ENCODE measurements at places on chromosomes 3 and 15.
A peak's percentile ranks its signal among the peaks of the same experiment; 100 is the strongest.

DNA sequence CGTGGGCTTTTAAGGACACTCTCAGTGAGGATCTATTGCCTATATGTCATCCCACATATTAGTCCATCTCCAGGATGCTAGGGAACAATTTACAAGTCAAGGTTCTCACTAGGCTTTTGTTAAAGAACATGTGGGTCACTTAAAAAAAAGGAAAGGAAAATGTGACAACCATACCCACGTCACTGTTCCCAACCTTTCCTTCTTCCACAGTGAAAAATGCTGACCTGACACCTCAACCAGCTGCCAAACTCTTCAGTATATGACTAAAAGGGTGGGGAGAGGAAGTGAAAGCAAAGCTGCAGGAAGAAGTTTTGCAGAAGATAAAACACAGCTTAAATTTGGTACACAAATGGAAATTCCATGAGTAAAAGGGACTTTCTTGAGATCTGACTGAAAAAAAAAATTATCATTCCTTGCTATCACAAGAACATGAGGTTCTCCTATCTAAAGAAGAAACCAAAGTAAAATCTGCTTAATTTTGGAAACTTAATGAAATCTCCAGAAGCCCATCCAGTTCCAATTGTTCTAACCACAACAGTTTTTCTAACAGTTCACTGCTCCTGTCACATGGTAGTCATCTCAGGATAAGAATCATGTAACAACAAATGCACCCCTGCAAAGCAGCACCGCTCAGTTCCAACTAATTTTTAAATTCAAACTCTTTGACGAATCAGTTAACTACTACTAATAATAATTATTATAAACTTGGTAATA is 117.0 kb upstream of the TSPAN3 start:
- DNase-seq = no peak

DNA sequence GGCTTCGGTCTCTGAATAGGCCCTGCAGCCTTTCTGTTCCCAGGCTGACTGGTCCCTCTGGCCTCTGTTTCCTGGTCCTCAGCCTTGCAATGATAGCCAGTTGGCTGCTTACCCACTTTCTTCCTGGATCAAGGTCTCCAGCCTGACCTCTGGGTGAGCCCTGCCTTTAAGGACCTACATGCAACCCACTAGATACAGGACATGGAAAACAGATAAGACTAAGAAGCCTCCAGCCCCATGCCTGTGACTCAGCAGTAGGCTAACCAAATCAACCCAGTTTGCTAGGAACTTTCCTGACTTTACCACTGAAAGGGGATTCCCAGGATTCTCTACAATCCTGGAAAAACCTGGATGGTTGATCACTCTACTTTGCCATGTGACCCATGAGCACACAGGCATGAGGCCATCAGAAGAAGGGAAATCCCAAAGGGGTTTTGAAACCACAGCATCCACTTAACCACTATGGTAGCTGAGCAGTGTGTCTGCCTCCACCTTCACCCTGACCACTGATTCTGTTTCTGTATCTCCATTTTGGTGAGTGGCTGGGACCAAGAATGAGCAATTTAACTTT is 188.1 kb downstream of the CHST2 start:
- no peak for DNase-seq

- no peak for DNase-seq
These were observed 27.6 kb upstream of the ARL6 start for GRCh38 chr3:97736928-97737327.

DNA sequence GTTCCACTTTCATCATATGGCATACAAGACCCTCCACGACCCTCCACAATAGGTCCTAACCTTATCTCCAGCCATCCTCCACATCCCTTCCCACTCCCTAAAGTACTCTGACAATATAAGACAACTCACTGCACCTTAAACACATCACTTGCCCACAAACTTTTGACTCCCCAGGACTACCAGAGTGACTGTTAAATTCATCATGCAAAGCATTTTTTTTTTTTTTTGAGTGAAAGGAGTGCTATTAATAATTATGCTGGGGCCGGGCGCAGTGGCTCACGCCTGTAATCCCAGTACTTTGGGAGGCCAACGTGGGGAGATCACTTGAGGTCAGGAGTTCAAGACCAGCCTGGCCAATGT is 55.8 kb downstream of the OSBPL10 start:
- no peak for DNase-seq

DNA sequence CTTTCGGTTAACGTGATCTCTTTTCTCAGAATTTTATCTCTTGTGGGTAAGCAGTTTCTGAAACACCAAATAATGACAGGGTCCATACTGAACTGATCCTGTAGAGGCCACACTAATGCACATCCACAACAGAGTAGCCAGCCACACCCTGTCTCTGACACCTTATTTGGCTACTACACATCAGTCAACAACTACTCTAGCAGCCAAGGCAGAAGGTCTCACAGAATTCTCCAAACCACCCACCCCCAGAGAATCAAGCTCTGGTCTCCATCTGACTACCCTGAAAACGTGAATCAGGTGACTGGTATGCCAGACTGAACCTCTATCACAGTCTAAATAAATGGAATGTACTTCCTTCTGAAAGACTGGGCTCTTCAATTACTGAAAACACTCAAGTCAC is 38.0 kb downstream of the EDC3 start:
- DNase-seq = no peak

GRCh38 chr3:167798443-167798842 is 62.9 kb downstream of the SERPINI1 start:
- no peak for DNase-seq

DNA sequence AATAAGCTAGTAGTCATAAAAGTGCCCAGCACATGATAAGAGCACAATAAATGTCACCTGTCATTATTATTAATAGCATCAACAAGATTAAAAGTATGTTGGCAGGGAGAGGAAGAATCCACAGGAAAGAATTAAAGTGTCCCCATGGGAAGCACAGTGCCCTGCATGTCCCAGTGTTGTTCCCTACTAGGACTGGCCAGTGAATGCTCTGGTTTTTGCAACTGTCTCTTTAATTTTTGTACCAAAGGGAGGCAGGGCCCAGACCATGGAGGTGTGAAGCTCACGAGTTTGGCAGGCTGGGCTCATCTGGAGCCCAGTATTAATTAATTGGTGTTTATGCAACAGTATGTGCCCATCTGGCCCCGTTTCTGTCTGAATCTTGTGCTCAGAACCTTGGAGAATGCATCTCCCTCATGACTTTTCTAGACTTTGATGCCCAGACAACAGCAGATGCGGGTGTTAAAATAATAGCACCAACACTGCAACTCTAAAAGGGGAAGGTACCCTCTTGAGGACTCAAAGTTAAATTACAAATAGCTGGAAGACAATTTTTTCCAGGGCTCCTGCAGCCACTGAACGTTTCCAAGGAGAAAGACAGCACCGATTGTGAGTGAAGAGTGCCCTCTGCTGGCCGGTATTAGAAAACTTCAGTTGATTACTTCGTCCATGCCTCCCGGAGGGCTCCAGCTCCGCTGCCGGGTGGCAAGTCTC is 71.9 kb upstream of the SPATA12 start:
- DNase-seq = peak; percentile 84

DNA sequence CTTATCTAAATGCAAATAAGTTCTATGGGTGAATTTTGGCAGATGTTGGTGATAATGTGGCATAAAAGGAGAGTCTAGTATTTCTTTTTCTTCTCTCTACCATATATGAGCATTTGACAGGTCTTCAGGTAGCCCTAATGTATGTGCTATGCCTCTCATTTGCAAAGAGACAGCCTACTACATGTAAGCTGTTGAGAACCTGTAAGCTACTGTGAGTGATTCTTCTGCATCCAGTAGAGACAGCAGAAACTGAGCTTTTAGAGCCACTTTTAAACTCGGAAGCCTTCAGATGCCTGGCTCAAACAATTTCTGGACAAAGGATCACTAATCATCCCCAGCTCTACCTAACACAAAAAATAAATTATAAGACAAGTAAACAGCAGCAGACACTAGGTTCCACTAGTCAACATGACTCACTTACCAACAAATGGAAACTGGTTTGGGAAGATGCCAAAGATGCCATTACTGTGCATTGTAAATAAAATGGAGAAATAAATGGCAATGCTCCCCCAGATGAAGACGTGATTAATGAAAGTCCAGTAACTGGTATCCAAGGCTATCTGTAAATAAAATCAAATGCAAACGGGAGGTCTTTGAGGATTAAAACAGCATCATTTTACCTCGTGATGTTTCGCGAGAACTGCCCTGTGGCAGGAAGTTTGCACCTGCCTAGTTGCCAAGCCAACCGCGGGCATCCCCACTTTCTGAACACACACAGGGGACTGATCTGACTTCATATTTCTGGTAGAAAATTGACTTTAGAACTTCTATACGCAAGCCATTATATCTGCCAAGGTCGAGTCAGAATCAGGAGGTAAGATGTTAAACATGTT is 245.3 kb downstream of the DTWD1 start:
- no peak for DNase-seq

- no peak for DNase-seq
These were observed 5.5 kb downstream of the MYO5A start for GRCh38 chr15:52523192-52523591.

- no peak for DNase-seq
These were observed 18.4 kb downstream of the THOC7 start for GRCh38 chr3:63845215-63845614.

GRCh38 chr3:108728934-108729333 is 28.3 kb downstream of the RETNLB start:
- no peak for DNase-seq
